ENCODE measurements at places on chromosomes 6 and 20.

GRCh38 chr6:138645976-138646640 lies 127.5 kb upstream of the CCDC28A start:
- DNase-seq, result no peak

- DNase-seq, result no peak
These were observed 10.5 kb upstream of the CEP43 start for GRCh38 chr6:166988674-166989201.

- DNase-seq, result peak; percentile 38
These were observed 92.8 kb downstream of the ATRN start for GRCh38 chr20:3563548-3564177.

DNA sequence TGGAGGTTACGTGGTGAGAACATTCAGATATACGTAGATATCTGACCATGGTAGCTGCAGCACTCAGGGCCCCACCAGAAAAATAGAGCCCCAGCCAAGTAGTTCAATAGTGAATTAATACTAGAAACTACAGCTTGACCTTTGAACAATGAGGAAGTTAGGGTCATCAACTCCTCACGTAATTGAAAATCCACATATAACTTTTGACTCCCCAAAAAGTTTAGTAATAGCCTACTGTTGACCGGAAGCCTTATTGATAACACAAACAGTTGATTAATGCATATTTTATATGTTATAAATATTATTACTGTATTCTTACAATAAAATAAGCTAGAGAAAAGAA lies 117.9 kb downstream of the SNX5 start:
- DNase-seq, result no peak

GRCh38 chr20:18504479-18505060 lies 3.2 kb upstream of the SEC23B start:
- no peak for DNase-seq

DNA sequence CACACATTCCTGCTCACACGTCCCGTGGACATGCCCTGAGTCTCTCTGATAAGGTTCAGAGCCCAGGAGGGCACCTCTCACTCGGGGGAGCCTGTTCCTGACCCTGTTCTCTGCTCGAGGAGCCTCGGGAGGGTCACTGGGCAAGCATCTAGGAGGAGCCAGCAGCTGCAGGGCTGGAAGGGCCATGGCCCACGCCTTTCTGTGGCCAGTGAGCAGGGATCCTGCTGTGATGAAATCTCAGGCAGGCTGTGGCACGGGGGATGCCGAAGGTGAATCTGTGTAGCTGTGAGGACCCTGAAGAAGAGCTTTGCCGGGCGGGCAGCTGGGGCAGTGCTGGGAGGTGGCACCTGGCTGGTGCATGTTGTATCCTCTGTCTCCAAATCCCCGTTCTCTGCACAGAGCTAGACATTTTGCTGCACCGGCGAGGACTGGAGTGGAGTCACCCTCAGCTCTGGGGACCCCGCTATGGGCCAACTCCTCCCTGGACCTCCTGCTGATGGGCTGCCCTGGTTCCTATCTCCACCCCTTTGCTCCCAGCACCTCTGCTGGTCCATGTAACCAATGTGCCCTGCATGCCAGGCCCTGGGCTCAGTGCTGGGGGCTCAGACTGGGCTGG lies 7.1 kb upstream of the NPBWR2 start:
- DNase-seq, result no peak

DNA sequence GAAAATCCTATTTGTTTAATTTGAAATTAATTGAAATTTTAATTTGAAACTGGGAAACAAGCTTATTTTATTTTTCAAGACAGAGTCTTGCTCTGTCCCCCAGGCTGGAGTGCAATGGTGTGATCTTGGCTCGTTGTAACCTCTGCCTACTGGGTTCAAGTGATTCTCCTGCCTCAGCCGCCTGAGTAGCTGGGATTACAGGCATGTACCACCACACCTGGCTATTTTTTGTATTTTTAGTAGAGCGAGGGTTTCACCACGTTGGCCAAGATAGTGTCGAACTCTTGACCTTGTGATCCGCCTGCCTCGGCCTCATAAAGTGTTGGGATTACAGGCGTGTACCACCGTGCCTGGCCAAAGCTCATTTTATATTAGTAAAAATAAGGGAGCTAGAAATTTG lies 4.2 kb downstream of the SRSF3 start:
- no peak for DNase-seq

GRCh38 chr6:7100072-7100752 lies 7.5 kb upstream of the RREB1 start:
- peak; percentile 50 for DNase-seq

DNA sequence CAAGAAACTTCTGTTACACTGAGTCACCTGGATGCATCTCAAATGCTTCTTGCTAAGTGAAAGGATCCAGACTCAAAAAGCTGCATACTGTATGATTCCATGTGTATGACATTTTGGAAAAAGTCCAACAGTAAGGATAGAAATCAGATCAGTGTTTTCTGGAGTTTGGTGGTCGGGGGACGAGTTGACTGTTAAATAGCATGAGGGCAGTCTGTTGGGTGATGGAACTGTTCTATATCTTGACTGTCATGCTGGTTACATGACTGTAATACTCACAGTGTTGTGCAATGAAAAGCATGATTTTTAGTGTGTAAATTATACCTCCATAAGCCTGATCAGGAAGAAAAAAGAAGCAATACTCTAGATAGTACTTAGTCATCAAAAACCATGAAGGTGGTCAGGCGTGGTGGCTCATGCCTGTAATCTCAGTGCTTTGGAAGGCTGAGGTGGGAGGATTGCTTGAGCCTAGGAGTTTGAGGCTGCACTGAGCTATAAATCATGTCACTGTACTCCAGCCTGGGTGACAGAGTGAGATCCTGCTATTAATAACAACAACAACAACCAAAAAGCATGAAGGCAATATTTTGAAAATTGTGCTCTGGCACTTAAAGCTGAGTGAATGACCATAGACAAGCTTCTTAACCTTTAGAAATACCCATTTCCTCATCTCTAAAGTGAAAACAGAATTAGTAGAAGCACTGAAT lies 30.5 kb upstream of the SASH1 start:
- no peak for DNase-seq
